ENCODE measurements at places on chromosomes 7 and 10.

GRCh38 chr10:21505711-21506278 is 19.7 kb downstream of the SKIDA1 start:
- no peak for DNase-seq

DNA sequence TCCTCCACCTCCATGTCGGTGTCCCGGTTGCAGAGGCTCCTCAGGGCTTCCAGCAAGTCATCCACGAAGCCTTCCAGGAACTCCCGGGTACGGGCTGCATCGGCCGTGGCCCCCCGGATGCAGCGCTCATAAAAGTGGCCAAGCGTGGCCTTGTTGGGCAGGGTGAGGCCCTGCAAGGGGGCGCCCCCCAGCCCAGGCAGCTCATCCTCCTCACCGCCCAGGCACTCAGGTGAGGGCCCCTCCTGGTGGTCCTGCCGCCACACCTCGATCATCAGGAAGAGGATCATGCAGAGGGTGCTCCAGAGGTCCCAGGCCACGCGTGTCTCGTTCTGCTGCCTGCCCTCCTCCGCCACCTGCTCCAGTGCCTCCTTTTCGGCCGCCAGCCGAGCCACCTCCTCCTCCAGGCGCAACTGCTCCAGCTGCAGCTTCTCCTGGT is 22.8 kb downstream of the ITPRIP start:
- no peak for DNase-seq

GRCh38 chr10:129523723-129524316 is 56.8 kb downstream of the MGMT start:
- DNase-seq, result no peak

DNA sequence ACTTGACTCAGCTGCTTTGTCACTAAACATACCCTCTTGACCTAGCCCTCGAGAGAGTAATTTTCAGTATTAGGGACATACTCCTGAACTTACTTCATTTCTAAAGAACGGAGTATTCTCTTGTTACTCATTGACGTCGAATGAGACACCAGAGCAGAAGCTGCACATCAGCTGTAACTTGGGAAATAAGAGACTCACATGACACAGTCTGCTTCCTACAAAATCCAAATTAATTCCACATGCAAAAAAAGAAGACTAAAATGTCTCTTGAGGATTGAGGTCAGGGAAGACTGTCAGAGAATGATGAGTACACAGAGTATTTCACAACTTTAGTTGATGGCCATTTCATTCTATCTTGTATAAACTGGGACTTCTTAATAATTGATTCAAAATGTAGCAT is 114.7 kb upstream of the EGFR start:
- no peak for DNase-seq

- DNase-seq, result no peak
These were observed 30.8 kb downstream of the SLC16A9 start for GRCh38 chr10:59678884-59679301.

DNA sequence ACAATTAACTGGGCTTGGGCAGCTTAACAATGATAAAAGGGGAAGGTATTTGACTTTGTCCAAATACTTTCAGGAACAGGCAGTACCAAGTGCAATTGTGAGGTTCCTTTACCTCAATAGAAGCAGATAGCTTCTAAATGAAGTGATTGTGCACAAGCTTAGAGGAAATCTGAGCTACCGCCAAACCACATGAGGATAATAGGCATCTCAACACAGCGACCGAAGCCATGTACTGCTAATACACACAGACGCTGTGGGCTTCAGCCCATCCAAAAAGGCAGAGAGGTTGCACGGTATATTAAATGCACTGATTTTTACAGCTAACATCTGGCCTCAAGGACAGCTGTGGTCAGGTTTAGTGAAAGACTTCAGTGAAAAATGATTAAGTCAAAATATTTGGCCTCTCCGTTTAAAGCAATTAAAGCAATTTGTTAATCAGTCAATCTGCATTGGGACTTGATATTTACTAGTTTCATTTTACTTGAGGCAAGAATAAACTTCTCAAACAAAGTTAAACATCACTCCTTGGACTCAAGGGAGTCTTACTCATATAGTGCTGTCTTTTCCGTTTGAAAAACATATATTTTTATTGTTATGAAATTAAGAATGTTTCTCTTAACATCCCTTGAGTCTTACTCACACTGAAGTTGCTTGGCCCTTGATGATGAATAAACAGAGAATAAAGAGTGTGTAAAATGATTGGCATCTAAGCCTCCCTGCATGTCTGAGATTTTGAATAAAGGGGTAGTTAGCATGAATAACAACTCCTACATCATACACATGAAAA is 306.3 kb downstream of the C7orf25 start:
- DNase-seq, result no peak

Data from activated naive CD8-positive, alpha-beta T cell treated with anti-CD3 and anti-CD28 coated beads, Interleukin-2, amount 50 U/mL, for 16 hours (primary cell).